Keratinocyte (primary cell): ENCODE measurements at places on chromosomes 7 and 10.

DNA sequence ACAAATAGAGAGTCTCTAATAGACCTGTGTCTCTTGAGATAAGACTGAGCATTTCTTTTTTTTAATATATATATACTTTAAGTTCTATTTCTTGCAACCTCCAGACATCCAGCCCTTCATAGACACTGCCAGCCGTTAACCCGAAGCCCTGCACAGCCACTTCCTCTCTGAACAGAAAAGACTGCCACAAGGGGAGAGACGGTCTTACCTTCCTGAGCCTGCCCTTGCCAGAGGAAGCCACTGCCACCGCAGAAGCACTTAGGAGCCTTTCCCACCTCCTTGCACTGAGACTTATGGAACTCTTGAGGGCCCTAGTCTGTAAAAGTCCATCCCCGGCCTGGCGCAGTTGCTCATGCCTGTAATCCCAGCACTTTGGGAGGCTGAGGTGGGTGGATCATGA, 31.8 kb upstream of the PRSS1 start:
- DNase-seq = no peak

DNA sequence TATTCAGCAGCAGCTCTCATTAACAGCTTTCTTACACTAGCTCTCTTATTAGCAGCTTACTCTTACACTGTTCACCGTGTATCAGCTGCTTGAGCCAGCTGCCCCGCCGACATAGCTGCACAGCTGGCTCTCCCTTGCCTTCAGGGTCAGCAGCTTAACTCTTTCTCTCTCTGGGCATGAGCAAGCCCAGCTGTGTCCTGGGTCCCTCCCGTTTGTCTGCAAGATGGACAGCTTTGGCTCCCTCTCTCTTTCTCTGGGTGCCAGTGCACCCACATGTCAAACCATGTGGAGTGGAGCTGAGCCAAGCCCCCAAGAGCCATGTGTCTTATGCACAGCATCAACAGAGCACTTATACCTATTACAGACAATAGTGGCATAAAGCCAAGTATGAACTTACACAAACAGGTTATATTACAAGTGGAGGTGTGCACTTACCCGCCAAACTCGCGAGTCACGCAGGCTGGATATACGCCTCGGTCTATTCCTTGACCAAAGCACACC, 35.7 kb upstream of the MTPAP start:
- no peak for DNase-seq

GRCh38 chr7:116534790-116535189, 10.0 kb downstream of the CAV1 start:
- no peak for DNase-seq

DNA sequence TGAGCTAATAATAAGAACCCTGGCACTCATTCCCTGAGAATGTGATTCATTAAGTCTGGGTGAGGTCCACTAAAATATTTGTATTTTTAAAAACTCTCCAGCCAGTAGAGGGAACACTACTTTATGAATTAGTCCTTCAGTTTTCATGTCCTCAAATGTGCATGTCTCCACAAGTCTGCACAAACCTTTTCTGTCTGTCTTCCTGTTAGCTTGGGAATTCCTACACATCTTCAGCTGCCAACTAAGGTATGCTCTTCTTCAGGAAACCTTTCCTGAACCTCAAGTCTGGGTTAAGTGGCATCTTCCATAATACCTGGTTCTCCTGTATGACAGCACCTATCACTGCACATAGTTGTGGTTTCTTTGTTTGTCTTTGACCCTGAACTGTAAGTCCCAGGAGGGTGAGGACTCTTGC, 119.6 kb upstream of the MKX start:
- DNase-seq = peak; percentile 54

GRCh38 chr7:77839919-77840318, 41.3 kb downstream of the PHTF2 start:
- DNase-seq = no peak

GRCh38 chr10:16992611-16993119, 136.9 kb downstream of the CUBN start:
- DNase-seq = no peak

DNA sequence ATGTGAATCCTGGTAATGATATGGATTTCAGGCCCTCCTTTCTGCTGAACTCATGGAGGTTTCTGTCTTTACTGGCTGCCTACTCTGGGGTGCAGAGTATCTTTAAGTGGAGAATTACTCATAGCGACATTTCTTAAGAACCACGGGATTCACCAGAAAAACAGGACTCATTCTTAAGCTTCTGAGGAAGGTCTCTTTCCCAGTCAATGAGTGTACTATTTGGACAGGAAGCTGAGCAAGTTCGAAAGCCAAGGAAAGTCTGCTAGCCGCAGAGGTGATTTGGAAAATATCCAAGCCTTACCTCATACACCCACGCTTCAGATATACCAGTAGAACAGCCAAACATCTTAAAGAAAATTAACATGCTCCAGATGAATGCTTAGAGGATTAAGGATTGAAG, 377.6 kb upstream of the MYO3A start:
- peak; percentile 9 for DNase-seq

GRCh38 chr7:27953361-27953760, 213.4 kb downstream of the TAX1BP1 start:
- no peak for DNase-seq

- no peak for DNase-seq
These were observed 225.6 kb upstream of the IGFBP3 start for GRCh38 chr7:46146454-46147255.

- no peak for DNase-seq
These were observed 405.5 kb downstream of the GRID1 start for GRCh38 chr10:85961073-85961472.

GRCh38 chr7:121484089-121484763, 88.1 kb upstream of the FAM3C start:
- no peak for DNase-seq

- no peak for DNase-seq
These were observed 6.6 kb downstream of the SEMA3A start for GRCh38 chr7:84187813-84188510.

DNA sequence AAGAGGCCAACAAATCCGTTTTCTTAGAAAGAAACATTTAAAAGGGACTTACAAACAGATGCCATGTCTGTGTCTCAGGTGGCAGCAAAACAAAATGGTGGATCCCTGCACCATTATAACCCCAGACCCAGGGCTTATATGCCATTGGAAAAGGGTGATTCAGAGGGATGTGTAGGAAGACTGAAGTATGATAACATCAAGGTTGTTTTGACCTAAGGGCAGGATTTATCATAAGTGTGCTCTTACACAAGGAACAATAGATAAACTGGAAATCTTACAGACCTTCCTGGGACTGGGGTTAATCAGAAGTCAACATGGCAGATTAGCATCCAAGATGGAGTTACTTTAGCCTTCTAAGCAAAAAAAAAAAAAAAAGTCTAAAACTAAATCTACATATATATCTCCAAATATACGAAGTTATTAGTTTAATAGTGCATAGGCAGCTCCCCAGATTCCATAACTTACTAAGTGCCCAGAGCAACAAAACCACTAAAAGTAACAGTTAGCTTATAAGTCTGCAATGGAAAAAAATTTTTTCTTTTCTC, 34.3 kb upstream of the WNT16 start:
- DNase-seq = no peak

DNA sequence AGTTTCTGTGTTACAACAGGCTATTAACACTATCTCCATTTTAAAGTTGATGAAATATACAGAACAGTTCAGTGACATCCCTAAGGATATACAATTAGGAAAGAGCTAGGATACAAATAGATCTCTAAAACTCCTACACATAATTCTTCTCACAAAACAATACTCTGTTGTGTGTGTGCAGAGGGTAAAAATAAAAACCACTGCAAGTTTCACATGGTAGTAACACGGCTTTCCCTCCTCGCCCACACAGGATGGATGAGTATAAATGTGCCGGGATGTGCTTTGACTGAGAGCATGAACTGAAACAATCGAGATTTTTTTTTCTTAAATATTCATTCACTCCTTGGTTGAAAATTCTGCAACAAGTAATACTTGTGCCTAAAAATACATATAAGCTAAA, 131.5 kb upstream of the C1QL3 start:
- DNase-seq = no peak

DNA sequence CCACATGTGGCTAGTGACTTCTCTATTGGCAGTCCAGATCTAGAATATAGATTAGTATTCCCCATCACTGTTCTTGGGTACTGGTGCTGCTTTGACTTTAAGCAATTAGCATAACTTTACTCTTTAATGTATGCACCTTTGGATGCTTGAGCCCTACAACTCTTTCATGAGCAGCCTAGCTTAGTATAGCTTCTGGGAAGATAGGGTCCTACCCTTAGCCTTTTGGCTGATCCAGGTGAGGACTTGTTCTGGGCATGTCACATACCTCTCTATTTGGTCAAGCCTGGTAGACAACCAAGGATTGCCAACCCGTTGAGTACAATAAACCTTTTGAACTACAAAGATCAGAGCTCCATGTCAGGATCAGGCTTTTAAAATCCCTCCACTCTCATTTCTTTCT, 17.7 kb downstream of the PCGF5 start:
- DNase-seq = no peak

DNA sequence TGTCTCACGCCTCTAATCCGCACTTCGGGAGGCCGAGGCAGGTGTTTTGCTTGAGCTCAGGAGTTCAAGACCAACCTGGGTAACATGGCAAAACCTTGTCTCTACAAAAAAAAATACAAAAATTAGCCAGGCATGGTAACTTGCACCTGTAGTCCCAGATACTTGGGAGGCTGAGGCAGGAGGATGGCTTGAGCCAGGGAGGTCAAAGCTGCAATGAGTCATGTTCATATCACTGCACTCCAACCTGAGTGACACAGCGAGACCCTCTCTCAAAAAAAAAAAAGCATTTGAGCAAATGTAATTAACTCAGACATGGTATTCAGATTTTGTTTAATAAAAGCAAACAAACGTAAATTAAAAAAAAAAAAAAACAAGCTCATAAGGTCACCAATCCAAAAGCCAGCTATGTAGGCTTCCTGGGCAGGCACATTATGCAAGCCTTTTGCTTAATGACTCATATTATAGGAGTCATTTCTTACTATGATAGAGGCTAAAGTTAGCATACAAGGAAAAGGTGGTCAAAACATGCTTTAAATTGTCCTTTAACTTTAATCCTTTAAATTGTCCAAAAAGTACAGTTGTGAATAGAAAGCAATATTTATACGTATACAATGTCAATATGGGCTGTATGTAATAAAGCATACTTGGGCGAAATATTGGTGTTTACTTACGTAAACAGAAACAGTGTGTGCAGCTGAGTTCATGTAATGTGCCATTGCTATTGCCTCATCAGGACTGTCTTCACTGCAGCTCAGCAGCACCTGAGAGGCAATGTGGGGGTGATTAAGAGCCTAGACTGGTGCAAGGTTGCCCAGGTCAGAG, 13.0 kb downstream of the AKR1D1 start:
- no peak for DNase-seq

- DNase-seq = no peak
These were observed 16.0 kb downstream of the TMEM273 start for GRCh38 chr10:49172061-49172776.

GRCh38 chr10:31431021-31431420, 112.0 kb downstream of the ZEB1 start:
- no peak for DNase-seq

GRCh38 chr7:151782598-151783448, 94.1 kb downstream of the PRKAG2 start:
- no peak for DNase-seq

- no peak for DNase-seq
These were observed 43.9 kb downstream of the TNS3 start for GRCh38 chr7:47537716-47538675.

DNA sequence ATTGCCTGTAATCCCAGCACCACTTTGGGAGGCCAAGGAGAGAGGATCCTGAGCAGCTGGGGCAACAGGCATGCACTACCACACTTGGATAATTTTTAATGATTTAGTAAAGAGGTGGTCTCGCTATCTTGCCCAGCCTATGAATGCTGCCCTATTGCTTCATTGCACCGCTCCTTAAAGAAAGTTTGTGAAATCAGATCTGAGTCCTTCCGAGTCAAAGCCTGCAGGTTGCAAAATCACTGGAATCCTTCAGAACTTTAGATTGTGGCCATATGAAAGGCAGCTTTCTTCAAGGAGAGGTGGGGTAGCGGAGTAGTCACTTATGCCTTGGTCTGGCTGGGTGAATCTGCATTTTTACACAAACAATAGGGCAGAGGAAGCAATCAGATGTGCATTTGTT, 166.3 kb downstream of the ARHGAP12 start:
- DNase-seq = no peak

GRCh38 chr7:6244021-6244420, 28.4 kb downstream of the CYTH3 start:
- DNase-seq = no peak

DNA sequence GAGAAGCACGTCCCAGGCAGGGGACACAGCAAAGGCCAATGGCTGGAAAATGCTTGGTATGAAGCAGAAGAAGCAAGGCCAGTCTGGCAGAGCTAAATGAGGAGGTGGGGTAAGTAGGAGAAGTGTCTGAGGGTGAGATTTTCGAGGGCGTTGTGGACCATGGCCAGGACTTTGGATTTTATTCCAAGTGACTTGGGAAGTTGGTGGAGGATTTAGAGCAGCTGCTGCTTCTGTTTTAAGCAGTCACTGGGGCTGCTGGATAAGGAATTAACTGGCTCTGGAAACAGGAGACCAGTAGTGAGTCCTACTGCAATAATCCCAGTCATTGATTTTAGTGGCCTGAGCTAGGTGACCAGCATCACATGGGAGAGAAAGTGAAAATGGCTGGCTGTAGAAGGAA, 67.6 kb upstream of the GSDME start:
- no peak for DNase-seq

GRCh38 chr10:52994370-52994769, 221.8 kb upstream of the MBL2 start:
- no peak for DNase-seq

DNA sequence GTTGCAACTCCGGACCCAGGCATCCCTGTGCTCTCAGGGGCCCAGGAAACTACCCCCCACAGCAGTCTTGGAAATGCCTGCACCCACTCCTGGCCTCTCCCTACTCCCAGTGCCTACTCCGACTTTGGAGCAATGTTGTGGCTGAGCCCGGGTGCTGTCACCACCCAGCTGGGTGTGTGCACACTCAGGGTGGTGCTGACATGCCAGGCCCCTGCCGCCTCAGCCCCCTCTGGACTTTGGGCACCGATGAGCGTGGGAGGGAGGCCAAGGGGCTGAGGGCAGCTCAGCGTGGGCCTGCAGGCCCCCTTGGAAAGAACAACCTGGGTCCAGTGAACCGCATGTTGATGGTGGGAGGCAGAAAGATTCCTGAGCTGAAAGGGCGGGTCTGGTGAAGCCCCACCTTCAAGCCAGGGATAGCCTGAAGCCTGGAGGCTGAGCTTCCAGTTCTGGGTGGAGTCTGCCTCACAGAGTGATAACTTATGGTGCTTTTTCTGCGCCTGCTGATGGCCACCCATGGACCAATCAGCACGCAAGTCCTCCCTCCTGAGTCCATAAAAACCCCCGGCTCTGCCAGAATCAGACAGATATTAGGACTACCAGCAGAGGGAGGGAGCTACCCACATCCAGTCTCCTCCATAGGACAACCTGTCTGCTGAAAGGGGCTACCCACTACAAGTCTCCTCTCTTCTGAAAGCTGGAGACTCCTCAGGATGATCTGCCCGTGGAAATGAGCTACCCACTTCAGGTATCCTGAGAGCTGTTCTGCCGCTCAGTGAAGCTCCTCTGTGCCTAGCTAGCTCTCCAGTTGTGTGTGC, 380.4 kb upstream of the SORCS1 start:
- DNase-seq = no peak

GRCh38 chr10:21728618-21729017, 194.6 kb downstream of the MLLT10 start:
- DNase-seq = no peak

- DNase-seq = no peak
These were observed 56.6 kb upstream of the PTN start for GRCh38 chr7:137399827-137400823.
